ENCODE measurements at places on chromosomes 16 and 17.

- no peak for DNase-seq
These were observed 1.4 kb downstream of the DDX42 start for GRCh38 chr17:63775420-63775819.

DNA sequence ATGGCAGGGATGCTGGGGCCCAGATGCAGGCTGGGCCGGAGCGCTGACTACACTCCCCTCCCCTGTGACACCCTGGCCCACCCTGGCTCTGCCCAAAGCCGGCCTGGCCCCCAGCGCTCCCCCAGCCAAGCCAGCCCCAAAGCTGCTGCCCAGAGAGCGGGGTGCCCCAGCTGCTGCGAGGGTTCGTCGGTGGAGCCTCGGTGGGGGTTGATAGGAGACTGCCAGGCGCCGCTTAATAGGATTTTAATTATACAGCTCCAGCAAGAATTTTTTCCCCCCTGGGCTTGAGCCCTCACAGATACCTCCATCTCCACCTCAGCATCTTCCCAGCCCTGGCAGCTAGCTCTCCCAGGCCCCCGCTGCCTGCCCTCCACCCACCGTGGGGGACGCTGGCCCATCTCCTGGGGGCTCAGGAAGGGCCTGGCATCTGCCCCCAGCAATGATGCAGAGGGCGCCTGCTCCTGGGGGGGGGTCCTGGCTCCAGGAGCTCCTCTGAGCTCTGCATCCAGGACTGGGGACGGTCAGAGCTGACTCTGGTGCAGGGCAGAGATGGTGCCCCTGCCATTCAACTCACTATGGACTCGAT is 36.8 kb upstream of the DLX4 start:
- no peak for DNase-seq

DNA sequence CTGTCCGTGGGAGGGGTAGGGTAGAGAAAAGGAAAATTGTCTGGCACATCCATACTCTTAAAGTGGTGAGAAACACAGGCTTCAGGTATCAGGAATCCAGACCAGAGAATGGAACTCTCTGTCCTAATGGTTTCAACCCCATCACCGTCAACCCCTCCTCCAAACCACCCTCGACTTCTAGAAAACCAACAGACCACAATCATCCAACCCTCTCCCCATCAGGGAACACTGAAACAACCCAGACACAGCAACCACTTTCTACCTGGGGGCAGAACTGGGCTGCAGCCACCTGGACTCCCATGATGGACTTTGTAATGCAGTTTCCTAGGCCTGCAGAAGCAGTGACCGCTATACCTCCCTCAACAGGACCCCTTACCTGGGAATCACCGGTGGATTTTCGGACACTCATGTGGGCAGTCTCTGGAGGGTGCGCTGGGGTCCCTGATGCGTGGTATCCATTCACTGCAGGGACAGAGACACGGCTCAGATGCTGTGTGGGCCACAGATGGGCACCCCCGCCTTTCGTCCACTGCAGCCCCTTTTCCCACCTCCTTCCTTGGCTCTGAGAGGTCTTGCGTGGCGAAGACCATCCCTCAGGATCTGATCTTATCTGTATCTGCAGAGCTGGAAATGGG is 64.3 kb upstream of the RCVRN start:
- DNase-seq = no peak

DNA sequence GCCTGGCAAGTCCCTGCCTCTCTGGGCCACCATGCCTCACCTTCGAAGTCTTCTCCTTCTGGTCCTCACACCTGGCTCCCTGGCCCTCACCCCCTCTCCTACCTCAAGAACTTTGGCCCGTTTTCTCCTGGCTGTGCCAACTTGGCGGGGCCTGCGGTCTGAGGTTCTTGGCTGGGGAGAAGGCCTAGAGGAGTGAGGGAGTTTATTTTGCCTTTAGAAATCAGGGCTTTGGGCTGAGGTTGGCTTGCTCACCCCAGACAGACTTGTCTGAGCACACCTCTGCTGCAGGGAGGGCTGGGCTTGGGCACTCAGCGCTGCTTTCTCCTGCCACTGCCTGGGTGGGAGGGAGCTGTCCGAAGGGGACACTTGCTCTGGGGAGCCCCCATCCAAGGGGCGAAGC is 23.3 kb upstream of the TAC4 start:
- no peak for DNase-seq

DNA sequence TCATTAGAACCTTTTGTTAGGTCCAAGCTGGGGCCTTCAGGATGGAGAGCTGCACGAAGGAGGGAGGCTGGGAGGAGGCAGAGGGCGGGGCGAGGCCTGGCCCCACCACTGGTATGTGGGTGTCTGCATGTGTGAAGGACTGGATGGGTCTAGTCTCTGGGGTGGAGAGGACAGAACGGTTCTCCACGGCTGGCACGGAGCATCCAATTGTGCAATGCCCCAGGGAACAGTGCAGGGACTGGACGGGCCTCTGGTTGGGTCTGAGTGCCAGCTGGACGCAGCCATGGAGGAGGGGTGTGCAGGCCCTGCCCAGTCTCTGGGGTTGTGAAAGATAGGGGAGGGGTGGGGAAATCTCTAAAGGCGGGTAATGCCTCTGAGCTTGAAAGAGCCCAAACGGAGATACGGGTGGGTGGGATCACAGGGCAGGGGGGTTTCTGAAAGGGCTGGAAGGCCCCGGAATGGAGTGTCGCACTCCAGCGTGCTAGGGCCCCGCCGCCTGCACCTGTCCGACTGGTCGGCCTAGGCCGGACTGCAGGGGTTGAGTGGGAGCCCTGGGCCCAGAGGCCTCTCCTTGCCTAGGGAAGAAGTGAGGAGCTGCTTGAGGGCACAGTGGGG is 1.6 kb downstream of the PPL start:
- DNase-seq = peak; percentile 87

DNA sequence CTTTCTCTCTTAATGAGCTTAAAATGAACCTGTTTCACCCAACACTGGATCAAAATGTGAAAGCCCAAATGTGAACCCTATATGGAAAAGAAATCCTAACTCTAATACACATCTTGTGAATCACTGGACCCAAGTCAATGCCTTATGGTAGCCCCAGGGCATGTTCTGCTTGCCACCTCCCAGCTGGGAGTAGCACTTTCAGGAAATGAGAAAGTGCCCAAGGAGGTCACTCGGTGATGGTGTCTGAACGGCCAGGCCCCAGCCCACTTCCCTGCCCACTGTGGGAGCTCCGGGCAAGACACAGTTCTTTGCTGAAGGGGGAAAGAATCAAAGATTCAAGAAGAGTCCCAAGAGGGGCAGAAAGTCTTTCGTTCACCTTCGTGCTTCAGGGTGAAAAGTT is 46.1 kb downstream of the GTF3C1 start:
- no peak for DNase-seq

DNA sequence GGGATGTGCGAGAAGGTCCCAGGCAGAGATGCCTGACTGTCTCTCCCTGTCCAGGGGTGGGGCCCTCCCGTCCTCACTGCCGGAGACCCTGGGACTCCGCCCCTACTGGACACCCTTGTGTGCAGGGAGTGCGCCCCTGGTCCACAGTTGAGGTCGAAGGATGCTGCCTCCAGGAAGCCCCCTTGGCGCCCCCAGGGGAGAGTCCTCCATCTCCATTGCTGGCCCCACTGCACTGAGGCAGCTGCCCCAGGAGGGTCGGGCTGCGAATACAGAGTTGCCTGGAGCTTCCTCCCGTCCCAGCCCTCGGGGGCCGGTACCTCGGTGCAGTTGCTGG is 26.6 kb downstream of the CTU2 start:
- no peak for DNase-seq

DNA sequence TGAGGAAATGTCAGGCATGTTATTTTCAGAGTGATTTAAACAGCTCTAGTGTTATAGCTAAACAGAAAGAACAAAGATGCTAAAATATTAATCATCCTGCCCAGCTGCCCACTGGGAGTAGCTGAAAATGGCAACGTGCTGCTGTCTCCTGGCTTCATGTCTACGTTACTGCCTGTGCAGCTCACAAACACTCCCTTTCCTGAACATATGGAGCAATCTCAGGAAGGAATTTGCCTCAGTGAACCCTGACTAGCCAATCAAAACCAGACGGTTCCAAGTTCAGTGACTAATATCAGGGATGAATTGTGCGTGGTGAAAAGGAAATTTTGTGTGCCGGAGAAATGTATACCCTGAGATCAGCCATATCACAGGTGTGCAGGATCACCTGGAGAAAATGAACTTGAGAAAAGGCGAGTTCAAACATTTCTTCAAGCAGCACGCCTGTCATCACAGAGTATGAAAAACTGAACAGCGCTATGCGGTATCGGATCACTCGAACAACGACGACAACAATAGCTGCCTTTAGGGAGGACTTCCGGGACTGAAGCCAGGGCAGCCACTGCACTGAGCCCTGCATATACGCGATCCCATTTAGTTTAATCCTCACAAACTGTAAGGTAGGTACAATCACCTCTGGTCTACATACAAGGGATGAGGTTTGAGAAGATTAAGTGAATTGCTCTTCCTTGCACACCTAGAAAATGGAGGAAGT is 110.3 kb downstream of the STX8 start:
- no peak for DNase-seq

GRCh38 chr16:67291461-67291860 is 12.1 kb downstream of the PLEKHG4 start:
- DNase-seq = no peak

GRCh38 chr16:61957075-61957855 is 79.0 kb downstream of the CDH8 start:
- DNase-seq = no peak

DNA sequence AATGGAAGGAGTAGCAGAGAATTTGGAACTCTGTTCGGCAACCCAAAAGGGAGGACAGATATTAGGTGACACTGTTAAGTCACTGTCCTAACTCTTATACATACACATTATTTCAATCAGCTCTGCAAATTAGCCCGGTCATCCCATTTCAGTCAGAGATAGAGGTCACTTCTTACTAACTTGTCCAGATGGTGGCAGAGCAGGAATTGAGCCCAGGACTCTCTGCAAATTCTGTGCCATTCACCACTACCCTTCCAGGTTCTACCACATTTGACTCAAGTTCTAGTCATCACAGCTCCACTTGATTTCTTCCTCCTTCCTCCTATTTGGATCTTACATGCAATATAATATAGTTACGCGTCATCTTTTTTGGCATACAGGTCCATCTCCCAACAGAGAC is 35.9 kb upstream of the NUDT7 start:
- no peak for DNase-seq

DNA sequence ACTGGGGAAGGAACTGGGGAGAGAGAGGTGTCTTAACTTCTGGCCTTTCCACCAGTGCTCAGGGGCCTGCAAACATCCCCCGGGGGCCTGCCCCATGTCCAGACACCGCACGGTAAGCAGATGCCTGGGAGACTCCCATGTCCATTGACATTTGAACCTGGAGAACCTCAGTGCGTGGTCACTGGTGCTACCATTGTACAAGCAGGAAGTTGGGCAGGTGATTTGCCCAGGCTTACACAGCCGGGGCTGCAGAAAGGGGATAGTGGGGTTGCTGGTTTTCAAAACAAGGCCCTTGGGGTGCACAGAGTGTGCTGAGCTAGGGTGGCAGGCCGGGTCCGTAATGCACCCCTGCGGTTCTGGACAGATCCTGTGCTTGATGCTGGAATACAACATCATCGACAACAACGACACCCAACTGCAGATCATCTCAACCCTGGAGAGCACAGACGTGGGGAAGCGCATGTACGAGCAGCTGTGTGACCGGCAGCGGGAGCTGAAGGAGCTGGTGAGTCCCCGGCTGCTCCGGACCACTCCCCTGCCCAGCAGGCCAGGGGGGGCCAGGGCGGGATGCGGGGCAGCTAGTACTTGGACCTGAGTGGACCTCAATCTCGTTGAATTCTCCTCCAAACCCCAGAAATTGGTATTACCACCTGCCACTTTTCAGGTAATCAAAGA is 77.7 kb upstream of the PLCG2 start:
- DNase-seq = no peak

GRCh38 chr17:623121-623520 is 91.5 kb downstream of the VPS53 start:
- no peak for DNase-seq

GRCh38 chr16:48335961-48336360 is 49.3 kb downstream of the SIAH1 start:
- no peak for DNase-seq

GRCh38 chr16:66036793-66037715 is 329.4 kb upstream of the CDH5 start:
- DNase-seq = no peak

DNA sequence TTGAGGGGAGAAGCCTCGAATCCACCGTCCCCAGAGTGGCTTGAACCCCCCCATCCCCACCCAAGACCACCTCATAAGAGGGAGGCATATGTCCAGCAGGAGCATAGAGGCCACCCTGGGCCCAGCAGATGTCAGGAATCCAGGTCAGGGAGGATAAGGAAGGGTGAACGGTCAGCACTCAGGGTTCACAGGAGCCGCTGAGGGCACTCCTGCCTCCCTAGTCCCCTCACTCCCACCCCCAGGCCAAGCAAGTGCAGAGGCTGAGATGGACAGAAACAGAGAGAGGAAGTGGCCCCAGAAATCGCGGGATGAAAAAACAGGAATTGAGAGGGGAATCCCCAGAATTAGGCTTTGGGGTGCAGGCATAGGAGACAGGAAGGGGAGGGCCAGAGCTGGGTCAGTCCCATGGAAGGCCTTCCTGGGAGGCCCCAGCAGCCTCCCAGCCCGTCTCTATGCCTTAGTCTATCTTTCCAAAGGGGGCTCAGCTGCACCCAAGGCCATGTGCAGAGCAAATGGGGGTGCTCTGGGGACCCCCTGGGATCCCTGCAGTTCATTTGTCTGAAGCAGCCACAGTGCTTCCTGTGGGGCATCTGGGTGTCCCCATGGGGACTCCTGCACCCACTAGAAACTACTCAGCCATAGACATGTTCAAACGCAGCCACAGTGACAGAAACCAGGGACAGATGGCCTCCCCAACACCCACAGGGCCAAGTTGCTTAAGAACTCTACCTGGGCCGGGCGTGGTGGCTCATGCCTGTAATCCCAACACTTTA is 1.7 kb downstream of the CMTM3 start:
- no peak for DNase-seq

DNA sequence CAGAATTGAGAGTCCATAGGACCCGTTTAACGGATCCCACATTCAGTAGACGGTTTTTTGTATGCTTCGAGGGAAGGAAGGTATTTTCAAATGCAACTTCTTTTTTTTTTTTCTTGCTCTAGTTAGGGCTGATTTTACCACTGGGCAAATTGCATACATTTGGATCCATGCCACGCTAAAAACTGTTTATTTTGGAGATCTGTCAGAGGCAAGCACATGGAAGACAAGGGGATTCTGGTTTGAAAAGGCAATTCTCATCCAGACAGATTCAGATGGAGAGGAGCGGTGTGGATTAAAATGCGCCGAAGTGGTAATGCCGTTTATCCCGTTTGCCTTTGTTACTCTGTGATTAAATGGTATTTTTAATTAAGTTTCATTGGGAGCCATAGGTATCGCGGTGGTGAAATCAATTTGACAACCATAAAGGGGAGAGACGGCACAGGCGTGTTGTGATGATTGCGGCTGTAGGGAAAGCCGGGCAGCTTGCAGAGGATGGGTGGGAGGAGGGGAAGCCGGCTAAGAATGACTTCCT is 170.4 kb downstream of the IRX3 start:
- no peak for DNase-seq

DNA sequence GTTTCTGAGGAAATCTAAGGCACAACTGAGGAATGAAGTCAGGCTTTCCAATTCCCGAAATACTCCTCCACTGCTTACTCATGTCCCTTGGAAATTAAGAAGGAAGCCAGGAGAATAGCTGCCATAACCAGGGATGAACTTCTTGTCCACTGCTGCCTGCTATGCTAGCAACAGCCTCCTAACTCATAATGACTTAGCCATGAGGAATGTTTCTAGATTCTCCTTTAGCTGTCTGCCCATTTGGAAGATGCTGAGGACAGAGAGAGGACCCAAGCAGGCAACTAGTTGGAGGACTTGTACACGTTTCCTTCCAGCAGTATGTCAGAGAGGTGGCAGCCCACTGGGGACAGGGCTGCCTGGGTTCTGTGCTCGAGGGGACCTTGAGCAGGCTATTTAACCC is 939 bp upstream of the CCL2 start:
- DNase-seq = no peak

- no peak for DNase-seq
These were observed 46.4 kb downstream of the NKD1 start for GRCh38 chr16:50594308-50595260.

Measured in ureter (tissue), 1 donor.